ENCODE measurements at places on chromosomes 6 and 20.

DNA sequence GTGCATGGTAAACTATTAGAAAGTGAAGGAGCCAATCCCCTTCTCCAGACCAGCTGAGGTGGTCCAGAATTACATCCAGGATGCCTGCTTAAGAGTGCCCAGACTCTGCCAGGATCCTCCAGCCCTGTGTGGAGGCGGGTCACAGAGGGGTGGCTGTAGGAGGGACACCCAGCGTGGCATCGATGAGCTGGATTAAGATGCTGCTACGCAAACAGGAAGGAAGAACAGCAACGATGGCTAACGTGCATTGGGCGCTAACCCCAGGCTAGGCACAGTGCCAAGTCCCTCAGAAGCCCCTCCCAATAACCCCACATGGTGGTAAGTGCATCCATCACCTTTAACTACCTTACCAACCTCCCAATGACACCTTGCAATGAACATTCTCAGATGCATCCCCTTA, 63.9 kb upstream of the MRPS10 start:
- DNase-seq, result no peak

- DNase-seq, result no peak
Observed at GRCh38 chr6:122494665-122495272, 23.2 kb upstream of the SERINC1 start.

DNA sequence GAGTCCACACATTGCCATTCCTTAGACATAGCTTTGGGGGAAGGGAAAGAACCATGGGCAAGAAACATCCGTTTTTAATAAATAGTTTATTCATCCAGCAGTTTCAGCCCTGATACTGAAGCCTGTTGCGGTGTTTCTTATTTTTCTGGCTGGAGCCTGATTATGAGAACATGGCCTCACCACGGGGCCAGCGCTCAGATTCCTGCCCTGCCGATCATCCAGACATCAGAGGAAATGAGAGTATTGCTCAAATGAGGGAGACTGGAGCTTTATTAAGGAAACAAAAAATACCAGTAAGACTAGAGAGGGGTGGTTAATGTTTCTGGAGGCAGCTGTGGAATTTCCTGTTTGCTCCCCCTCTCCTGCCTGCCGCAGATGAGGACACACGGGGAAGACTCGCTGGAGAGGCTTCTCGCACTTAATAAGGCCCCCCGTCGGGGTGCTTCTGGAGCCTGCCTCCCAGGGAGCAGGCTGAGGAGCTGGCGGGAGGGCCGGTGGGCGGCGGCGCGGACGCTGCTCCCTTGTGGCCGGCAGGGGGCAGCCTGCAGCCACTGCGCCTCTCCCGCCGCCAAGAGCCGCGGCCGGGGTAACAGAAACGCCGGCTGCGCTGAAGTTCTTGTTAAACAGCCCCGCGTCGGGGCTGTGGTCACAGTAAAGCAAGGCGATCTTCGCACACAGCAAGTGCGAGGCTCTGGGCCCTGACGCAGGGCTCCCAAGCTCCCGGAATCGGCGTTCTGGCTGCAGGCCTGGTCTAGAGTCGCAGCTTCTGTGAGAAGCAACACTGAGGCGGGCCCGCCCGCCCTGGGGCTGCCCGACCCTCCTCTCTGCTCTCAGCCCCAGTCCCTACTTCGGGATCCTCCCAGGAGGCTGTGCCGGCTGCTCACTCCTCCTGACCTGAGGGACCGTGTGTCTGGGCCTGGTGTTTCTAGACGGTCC, 17.5 kb downstream of the LEMD2 start:
- peak; percentile 66 for DNase-seq

DNA sequence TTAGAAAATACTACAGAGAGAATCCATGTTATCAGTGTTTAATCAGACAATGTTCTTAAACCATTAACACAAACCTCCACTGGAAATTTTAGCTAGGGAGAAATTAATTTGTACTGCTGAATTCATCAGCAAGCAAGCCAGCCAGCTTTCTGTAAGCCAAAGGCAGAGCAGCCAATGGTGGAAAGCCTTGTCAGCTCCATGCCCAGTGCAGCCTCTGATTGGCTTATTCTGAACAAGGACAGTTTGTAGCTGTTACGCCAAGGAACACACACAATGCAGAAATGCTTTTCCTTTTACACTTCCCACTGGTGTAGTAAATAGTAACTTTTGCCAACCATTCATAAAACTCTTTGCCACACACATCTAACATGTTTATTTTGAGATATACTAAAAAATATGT, 265.0 kb downstream of the TENT5A start:
- no peak for DNase-seq

DNA sequence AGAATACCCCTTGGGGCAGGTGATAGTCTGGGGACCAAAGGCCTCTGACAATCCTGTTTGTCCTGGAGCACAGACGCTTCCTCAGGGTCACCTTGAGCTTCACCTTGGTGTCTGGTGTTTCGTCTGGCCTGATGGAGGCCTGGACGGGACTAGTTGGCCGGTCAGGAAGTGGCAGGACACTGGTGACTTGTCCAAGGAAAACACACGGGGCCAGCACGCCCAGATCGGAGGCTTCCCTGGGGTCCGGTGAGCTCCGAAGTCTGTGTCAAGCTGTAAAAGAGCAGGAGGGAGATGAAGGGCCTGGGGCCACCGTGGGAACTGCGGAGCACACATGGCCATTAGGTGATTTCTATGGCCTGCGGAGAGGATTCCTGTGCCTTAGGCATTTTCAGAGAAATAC, 67.9 kb downstream of the SMOC2 start:
- DNase-seq, result no peak

DNA sequence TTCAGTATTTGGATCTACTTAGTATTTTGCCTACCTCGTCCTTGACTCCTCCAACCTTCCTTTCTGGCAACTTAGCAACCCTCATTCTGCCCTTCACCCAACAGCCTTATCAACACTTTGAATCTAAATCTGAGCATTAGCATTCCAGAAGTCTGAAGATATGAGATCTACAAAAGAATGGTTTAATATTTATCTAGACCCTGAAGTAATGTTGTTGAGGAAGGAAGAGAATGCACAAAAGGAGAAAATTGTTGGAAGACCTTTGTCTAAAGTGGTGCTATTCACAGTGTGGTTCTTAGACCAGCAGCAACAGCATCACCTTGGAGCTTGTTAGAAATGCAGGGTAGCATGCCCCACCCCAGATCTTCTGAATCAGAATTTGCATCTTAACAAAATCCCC, 198.2 kb upstream of the PLCB4 start:
- DNase-seq, result no peak

- DNase-seq, result no peak
Observed at GRCh38 chr20:47741669-47742608, 43.3 kb downstream of the SULF2 start.

- DNase-seq, result no peak
Observed at GRCh38 chr6:11434565-11435326, 102.8 kb upstream of the TMEM170B start.

GRCh38 chr20:61673152-61673847, 392.4 kb downstream of the TAF4 start:
- DNase-seq, result no peak

- DNase-seq, result no peak
Observed at GRCh38 chr6:123519189-123519505, 117.6 kb downstream of the TRDN start.

DNA sequence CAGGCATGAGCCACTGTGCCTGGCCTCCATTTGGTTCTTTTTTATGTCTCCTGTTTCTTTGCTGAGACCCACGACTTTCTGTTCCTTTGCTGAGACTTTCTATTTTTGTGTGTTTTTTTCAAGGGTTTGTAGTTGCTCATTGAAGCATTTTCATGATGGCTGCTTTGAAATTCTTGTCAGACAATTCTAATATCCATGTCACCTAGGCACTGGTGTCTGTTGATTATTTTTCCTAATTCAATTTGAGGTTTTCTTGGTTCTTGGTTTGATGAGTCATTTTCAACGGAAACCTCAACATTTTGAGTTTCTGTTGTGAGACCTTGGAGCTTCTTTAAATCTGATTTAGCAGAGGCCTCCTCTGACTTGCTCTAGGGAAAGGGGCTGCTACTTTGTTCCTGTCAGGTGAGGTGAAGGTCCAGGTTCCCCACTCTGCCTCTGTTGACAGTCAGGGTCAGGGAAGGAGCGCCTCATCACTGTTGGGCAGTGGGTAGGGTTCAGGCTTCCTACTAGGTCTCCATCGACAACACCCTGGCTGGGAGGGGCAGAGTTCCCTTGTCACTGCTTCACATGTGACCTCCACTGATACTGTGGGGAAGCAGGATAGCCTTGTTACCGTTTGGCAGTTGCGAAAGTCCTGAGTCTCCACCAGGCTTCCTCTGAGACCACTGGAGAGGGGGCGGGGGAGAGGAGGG, 67.2 kb upstream of the RNF24 start:
- peak; percentile 18 for DNase-seq

GRCh38 chr20:22333885-22334545, 250.4 kb downstream of the FOXA2 start:
- DNase-seq, result peak; percentile 29

GRCh38 chr6:79436241-79436640, 101.0 kb downstream of the LCA5 start:
- no peak for DNase-seq

- no peak for DNase-seq
Observed at GRCh38 chr6:119834418-119834817, 484.9 kb upstream of the MAN1A1 start.

DNA sequence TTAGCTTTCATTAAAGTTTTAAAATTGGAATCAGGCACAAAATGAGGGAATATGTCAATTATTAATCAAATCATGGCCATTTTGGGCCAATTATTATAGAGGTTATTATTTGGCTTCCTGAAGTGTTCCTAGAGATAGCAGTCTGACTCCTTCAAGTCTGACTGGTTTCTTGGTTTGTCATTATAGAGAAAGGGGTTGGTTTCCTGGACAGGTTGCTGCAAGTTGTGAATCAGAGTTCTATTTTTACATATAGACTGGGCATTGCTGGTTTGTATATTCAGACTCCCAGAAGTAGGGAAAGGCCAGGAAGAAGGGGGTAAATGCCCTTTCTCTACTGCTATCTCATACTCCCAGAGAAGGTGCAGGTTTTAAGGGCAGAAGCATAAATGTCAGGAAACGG, 121.4 kb upstream of the CEP162 start:
- no peak for DNase-seq

- no peak for DNase-seq
Observed at GRCh38 chr20:32697608-32698007, 23.9 kb upstream of the C20orf203 start.

GRCh38 chr6:12049165-12049564, 37.1 kb downstream of the HIVEP1 start:
- no peak for DNase-seq

GRCh38 chr6:79403086-79403485, 134.1 kb downstream of the LCA5 start:
- no peak for DNase-seq

- DNase-seq, result no peak
Observed at GRCh38 chr6:140980265-140980887, 1152.3 kb upstream of the GJE1 start.

GRCh38 chr20:46270977-46271744, 37.1 kb downstream of the CDH22 start:
- no peak for DNase-seq

GRCh38 chr20:32902456-32903420, 44.0 kb downstream of the EFCAB8 start:
- peak; percentile 44 for DNase-seq

- DNase-seq, result no peak
Observed at GRCh38 chr6:23180504-23181293, 611.3 kb downstream of the HDGFL1 start.

DNA sequence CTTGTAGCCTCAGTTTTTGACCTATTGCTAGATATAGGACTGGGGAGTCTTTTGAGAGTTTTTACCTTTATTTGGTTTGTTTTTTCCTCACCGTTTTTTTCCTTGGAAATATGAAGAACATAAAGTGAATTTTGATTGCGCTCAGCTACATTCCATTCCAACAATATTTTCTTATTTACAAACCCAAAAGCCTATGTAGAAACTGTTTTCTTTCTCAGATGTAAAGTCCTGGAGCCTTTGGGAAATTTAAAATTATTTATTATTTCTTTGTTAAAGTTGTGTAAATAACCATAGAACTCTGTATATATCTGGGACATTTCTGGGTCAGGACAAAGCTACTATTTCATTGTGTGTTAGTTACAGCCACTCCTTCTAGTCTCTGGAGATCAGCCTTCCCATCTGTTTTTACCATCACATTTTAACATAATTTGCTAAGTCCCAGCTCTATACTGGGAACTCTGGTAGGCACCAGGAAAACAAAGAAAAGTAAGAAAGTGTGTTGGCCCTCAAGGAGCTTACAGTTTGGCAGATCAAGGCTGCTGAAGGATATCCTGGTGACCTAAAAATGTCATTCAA, 68.8 kb downstream of the JAG1 start:
- DNase-seq, result no peak

GRCh38 chr6:51322505-51322904, 503.8 kb downstream of the TFAP2B start:
- no peak for DNase-seq

DNA sequence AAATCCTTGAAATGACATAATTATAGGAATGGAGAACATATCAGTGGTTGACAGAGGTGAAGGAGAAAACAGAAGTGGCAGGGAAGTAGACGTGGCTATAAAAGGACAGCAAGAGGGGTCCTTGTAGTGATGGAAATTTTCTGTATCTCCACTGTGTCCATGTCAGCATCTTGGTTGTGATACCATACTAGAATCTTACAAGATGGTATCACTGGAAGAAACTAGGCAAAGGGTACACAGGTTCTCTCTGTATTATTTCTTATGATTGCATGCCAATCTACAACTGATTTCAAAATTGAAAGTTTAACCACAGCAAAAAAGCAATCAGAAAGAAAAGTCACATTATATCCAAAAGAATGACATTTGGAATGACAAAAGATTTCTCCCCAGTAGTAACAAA, 16.4 kb upstream of the ZC3H12D start:
- no peak for DNase-seq

DNA sequence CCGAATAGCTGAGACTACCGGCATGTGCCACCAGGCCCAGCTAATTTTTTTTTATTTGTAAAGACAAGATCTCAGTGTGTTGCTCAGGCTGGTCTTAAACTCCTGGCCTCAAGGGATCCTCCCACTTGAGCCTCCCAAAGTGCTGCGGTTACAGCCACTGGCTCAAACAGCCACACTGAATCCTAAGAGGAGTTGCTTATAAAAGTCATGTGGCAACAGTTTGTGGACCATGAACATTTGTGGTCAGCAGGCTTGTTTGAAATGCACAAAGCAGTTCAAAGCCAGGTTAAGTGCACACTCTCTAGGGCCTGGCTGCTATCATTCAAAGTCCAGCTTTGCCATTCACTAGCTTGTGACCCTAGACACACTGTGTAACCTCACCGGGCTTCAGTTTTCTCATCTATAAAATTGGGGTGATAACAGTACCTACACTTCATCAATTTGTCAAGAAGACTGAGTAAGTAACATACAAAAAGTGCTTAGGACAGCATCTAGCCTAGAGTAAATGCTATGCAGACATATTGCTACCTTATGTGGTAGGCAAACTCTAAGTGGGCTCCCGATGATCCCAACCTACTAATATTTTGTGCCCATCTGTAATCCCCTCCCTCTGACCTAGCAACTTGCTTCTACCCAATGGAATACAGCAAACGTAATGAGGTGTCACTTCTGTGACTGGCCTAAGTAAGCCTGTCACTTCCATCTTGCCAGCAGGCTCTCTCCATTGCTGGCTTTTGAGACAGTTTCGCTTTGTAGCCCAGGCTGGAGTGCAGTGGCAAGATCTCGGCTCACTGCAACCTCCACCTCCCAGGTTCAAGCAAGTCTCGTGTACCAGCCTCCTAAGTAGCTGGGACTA, 122.9 kb downstream of the ZMYND8 start:
- no peak for DNase-seq

- DNase-seq, result no peak
Observed at GRCh38 chr6:118580585-118581419, 32.7 kb downstream of the PLN start.

- no peak for DNase-seq
Observed at GRCh38 chr6:169953686-169954085, 202.3 kb downstream of the ERMARD start.

All from activated T-cell treated with anti-CD3 and anti-CD28 coated beads for 48 hours (primary cell).